ENCODE measurements at places on chromosomes 1 and 21.

DNA sequence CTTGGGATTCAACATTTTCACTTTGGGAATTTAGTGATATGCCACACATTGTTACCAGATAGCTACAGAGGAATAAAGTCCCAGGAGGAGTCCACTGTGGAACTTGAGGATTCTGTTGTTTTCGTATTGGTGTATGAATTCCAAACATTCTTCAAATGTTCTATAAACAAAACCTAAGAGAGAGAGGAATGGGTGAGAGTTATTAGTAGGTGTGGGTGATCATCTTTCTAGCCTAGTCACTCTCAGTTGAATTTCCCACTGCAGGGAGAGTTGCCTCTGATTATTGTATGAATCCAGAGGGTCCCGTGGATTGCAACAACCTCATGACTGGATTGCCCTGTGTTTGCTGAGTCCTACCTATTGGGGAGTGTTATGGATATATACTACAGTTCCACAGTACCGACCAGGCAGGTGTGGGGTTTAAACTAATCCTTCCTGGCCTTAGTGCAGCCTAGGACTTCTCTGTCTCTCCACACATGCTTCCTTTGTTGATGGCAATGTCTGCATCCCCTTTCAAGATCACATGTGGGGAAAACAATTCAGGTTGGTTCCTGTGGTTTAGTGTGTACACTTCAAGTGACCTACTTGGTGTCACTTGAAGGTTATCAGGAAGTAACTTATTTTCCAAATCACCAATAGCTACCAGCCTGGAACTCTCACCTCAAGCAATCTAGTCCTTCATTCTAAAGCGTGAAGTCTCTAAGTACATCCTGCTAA is 91.8 kb downstream of the ADCY10 start:
- peak; percentile 30 for DNase-seq

GRCh38 chr1:33876970-33877650 is 13.2 kb downstream of the HMGB4 start:
- DNase-seq = no peak

DNA sequence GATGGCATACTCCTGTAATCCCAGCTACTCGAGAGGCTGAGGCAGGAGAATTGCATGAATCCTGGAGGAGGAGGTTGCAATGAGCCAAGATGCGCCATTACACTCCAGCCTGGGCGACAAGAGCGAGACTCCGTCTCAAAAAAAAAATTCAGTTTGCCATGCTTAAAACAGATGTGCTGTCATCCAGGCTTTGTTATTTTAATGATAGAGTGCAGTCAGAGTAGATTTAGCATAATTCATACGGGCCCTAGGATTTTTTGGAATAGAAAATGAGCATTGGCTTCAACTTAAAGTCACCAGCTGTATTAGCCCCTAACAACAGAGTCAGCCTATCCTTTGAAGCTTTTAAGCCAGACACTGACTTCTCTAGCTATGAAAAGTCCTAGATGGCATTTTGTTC is 124.6 kb downstream of the RASAL2 start:
- DNase-seq = no peak

GRCh38 chr1:178659789-178660208 is 65.2 kb upstream of the RALGPS2 start:
- DNase-seq = no peak

- DNase-seq = no peak
Observed at GRCh38 chr1:65388908-65389695, 31.4 kb upstream of the LEPR start.

DNA sequence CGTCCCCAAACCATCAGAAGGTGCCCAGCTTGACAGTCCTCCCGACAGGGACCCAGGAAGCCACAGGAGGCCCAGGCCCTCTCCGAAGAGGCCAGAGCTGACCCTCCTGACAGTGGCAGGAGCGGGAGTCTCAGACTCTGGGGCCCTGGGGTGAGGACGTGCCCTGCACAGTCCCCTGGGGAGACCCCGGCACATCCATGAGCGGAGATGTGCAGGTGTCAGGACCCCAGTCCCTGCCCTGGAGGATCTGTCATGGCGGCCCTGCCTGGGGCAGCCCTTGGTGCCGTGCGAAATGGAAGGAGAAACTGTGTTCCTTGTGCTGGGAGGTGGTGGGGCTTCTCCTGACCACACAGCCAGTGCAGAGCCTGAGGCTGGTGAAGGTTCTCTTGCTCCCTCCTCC is 55.8 kb downstream of the OBSCN start:
- DNase-seq = no peak

DNA sequence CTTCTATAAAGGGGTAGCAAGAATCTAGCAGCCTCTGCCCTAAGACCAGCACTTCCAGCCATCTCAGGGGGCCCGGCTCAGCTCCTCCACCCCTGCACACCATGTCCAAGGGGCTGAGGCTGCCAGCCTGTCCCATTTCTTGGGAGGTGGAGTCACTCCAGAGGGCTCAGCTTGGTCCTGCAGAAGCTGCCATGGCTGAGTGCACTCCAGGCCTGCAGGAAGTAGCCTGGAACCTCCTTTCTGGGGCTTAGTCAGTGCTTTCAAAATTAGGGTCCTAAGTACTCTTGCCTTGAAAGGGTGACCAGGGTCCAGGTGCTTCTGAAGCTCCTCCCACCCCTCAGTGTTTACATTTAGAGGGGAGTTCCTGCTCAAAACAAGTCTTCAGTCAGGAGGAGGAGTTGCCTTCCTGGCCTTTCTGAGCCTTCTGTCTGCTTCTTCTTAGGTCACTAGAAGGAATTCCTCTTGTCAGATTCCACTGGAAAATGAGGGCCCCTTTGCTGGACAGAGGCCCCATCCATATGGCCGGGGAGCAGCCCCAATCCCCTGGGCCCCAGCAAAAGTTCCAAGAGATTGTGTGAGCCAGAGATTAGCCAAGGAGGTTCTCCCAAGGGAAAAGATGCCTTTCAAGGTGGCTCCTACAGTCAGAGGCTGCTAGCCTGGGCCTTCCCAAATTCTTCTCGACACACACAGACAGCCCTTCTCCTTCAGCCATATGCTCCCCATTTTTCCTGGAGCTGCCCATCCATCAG is 128.1 kb upstream of the VAMP3 start:
- no peak for DNase-seq

DNA sequence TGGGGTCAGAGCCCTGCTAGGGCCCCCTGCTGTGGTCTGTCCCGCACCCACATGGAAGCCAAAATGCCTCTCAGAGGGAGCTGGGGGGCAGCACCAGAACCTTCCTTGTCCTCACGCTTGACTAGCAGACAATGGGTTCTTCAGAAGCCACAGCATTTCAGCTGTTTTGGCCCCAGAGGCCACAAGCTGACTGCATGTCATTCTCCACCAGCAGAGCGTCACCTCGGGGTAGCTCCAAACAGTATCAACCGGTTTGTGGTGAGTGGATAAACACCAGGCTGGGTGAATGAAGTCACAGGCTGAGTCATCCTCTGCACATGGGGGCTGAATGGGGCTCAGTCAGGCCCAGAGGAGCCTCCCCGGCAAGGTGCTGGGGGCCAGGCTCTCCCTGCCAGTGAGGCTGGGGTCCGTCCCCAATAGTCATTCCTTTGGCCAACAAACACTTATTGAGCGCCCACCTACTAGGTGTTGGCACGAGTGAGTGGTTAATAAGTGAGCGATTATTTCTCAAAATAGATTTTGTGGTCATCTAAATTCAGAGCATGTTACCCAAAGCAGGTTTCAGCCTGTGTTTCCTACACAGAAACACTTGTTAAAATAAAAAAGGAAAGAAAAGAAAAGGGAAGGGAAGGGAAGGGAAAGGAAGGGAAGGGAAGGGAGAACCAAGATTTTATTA is 9.1 kb downstream of the OLIG1 start:
- DNase-seq = peak; percentile 81

GRCh38 chr1:77592906-77593305 is 89.6 kb downstream of the ZZZ3 start:
- DNase-seq = no peak

GRCh38 chr21:15804247-15805005 is 74.6 kb downstream of the USP25 start:
- peak; percentile 11 for DNase-seq

- DNase-seq = no peak
Observed at GRCh38 chr1:108845446-108845845, 11.4 kb downstream of the AKNAD1 start.

DNA sequence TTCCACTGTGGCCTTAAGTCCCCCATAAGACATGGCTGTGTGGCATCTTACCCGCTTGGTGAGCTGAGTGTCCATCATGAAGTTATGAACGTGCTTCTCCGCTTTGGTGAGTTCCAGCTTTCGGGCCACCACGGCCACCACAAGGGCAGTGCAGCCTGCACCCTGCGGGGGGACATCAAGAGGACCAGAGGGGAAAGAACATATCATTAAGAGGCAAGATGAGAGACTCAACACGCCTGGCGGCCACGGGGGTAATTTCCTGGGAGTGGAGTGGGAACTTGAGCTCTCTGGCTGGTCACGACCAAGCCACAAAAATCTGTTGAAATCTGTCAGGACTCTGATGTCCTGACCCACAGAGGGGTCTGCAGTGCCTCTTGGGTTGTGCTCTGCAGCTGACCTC is 117.9 kb upstream of the ADAR start:
- DNase-seq = no peak

GRCh38 chr1:178092878-178093493 is 918 bp upstream of the RASAL2 start:
- no peak for DNase-seq

- no peak for DNase-seq
Observed at GRCh38 chr1:165829888-165830287, 2.5 kb downstream of the UCK2 start.

- no peak for DNase-seq
Observed at GRCh38 chr21:41786509-41786987, 19.7 kb upstream of the RIPK4 start.

DNA sequence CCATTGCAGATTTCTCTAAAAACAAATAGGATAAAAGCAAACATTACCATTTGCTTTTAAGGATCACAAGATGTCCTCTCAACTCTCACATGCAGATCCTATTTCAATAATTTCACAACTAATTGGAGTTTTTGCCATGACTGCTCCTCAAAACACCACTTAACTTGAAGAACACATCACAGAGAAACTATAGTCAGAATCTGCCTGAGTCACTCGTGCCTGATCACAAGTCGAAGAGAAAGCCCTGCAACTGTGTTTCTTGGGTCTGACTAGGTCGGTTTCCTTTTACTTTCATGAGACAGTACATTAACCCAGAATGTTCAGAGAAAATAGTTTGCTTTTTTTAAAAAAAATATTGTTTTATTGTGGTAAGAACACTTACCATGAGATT is 46.3 kb upstream of the SMYD2 start:
- DNase-seq = no peak

- DNase-seq = no peak
Observed at GRCh38 chr1:165355977-165356811, at the start of gene LMX1A. LMX1A (minus strand) TSS chr1:165356715; CDS start chr1:165355559, 1,156 bp downstream.

GRCh38 chr1:204742676-204743251 is 57.2 kb upstream of the LRRN2 start:
- DNase-seq = no peak

GRCh38 chr1:168553680-168554553 is 10.1 kb upstream of the XCL2 start:
- DNase-seq = peak; percentile 29

DNA sequence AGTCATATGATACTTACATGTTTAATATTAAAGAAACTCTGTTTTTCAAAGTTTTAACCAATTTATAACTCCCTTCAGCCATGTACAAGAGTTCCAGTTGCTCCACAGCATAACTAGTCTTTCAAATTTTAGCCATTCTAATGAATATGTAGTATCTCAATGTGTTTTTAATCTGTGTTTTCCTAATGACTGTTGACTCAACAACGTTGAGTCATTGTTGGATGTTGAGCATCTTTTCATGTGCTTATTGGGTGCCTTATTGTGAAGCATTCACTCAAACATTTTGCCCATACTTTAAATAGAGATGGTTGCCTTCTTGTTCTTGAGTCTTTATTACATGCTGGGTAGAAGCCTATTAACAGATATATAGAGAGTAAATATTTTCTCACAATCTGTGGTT is 240.2 kb upstream of the LYPLAL1 start:
- no peak for DNase-seq

GRCh38 chr1:57423135-57423655 is 665 bp downstream of the DAB1 start:
- DNase-seq = no peak

GRCh38 chr1:111778066-111778465 is 22.4 kb downstream of the DDX20 start:
- DNase-seq = no peak

GRCh38 chr1:202794051-202794740 is 14.0 kb downstream of the KDM5B start:
- DNase-seq = no peak

GRCh38 chr1:14756589-14757285 is 158.3 kb downstream of the KAZN start:
- no peak for DNase-seq

DNA sequence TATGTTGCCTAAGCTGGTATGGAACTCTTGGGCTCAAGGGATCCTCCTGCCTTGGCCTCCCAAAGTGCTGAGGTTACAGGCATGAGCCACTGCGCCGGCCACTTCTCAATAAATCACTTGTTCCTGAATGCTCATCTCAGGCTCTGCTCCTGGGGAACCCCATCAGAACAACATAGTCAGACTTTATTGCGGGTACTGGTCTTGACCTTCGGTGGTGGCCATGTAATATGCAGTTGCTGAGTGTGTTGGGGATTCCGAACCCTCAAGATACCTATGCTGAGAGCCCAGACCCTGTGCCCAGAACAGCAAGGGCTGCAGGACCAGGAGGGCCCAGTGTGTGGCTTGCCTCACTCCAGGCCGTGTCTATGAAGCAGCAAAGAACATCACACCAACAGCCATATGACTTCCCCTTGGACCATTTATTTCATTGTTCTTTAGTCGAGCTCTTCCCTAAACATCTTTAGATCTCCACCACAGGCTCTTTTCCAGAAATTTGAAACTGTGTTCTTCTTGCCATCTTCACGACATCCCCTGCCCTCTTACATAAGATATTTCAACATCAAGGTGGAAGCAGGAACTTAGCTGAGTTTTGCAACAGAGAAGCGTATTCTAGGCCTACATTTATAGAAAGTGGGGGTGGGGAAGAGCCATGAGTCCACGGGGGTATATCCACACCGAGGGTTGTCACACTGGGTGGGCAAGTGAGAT is 12.7 kb upstream of the SDHB start:
- peak; percentile 62 for DNase-seq

DNA sequence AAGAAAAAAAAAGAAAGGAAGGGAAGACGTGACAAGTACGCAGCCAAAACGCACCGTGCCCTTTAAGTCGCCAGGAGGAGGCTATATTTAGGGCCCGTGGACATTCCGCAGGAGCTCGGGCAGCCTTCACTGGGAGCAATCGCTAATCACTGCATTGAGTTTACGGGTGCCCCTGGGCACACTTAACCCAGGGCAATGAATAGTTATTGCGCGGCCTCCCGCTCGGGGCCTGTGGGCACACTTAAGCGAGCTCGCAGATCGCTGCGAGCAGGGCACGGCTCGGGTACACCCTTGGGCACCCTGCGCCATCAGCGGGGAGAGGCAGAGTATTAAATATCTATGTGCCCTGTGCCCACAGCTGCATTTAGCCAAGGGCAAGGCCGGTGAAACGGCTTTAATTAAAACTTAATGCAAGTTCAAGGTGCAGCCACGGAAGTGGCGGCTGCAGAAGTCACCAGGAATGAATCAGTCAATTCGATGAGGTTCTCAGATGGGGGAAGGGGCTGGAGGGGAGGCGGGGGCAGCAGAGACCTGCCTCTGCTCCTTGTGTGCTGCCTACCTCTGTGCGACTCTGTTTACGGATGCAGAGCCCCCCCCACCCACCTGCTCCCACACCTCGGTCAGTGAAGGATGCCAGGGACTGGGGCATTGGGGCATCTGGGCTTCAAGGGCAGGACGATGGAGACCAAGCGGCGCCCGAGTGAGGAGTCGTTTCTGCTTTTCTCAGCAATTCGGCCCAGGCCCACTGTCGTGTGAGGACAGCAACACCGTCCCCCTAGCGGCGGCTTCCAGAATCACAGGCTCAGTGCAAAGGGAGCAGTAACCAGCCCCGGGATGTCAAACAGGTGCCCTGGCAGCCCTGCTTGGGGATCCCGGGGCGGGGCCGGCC is 51.8 kb upstream of the TARDBP start:
- DNase-seq = peak; percentile 80
